ENCODE measurements at places on chromosomes 7 and 10.

DNA sequence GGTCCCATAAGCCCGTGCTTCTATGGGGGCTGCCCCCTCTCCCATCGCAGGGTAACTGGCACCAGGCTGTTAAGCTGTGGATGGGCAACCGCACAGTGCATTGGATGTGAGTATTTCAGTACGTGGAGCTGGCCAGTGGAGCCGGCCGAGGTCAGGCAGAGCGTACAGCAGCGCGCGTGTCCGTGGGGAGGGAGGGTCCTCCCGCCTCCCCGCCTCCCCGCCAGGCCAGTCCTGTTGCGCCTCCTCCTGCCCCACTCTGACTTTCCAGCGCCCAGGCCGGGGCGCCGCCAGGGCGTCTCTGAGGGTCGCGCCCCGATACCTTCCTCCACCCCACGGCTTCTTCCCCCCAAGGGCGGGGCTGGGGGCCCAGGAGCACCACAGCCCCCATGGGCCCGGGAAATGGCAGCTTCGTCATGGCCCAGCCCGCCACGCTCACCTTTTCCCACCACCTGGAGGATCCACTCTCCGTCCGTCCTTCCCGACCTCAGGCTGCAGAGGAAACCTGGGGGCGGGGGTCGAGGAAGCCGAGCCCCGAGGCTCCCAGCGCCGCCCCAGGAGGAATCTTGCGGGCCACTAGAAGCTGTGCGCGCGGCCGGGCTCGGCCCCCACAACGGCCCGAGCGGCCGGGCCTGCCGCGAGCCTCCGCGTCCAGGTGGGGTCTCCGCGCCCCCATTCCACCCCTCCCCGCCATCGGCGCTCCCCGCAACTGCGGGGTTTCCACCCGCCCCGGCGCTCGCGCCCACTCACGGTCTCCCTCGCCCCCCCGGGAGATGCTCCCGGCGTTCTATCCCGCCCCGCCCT lies 831 bp upstream of the PFKP start:
- DNase-seq, result no peak

DNA sequence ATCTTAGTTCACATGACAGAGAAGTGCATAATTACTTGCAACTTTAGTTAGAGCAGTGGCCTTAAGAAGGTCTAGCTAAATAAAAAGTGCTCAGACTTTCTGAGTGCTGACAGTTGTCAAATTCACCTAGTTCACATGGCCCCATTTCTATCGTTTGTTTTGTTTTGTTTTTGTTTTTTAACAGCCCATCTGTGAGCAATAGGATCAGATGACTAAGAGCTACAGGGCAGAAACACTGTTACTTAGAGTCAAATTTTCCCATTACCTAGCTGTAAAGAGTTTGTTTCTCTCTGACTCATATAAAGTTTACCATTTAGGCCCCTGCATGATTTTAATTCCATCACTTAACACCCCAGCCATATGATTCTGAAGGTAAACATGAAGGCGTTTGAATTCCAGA lies 18.8 kb downstream of the CAV1 start:
- DNase-seq, result peak; percentile 84

- no peak for DNase-seq
Observed at GRCh38 chr10:109866995-109867635, 56.2 kb downstream of the XPNPEP1 start.

GRCh38 chr10:68826764-68827591 lies at the start of gene STOX1:
TSS of gene STOX1 (plus strand) at chr10:68827531. CDS start at chr10:68827624, 93 bp downstream.
- DNase-seq, result peak; percentile 55

GRCh38 chr10:20207653-20208052 lies 391.4 kb downstream of the PLXDC2 start:
- no peak for DNase-seq

GRCh38 chr10:64113375-64113774 lies 592.2 kb downstream of the REEP3 start:
- no peak for DNase-seq

GRCh38 chr7:42915356-42915755 lies 3.5 kb upstream of the C7orf25 start:
- DNase-seq, result peak; percentile 22

DNA sequence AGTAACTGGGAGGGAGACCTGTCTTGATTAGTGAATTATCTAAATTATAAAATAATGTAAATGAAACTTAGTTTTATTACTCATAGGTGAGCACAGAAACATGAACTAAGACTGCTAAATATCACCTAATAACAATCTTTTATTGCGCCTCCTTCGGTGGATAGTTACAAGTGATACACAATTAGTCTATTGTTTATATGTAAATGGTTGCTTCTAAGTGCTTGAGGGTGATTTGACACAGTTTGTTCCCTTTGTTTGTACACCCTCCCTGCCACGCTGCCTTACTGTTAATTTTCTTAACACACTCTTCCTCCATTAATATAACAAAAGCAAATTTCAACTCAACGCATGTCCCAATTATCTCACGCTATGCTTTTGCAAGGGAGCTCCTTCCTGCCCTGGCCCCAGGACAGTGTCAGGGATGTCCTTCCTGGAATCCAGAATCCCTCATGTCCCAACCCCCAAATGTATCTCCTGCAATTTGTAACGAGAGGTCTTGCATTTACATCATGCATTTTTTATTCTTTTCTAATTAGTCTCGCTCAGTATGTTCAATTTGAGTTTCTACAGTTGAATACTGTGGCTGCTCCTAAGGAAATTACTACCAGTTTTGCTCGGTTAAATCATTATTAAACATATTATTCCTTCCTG lies 4.2 kb downstream of the NPSR1 start:
- no peak for DNase-seq

DNA sequence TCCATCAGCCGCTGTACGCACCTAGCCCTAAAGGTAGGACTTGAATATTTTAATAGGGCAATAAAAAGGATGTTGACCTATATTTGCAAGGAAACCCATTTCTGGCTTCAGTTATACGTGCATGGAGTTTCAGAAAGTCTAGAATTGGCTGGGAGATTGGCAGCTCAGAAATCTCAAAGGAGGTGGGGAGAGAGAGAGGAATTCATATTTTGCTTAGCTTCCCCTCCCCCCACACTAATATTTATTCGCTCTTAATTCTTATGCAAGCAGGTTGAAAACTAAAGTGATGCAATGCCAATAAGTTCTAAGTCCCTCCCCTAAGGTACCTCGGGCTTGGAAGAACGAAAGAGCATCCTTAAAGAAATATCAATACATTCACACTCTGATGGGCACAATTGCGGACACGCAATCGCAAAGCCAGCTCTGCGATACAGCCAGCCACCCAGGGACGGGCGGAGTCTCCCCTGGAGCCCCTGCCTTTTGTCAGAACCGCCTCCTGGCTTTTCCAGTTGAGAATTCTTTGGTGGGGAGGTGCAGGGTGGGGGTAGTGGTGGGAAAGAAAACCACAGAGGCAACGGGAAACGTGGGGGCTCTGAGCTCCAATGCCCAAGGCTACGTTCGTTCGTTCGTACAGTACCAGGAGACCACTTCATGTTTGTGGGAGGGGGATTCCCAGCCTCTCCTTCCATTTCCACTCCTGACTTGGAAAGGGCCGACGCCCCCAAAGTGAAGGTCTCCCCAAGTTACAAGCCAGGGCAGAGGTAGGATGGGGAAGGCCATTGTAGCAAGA lies 1.3 kb downstream of the SHH start:
- DNase-seq, result no peak

DNA sequence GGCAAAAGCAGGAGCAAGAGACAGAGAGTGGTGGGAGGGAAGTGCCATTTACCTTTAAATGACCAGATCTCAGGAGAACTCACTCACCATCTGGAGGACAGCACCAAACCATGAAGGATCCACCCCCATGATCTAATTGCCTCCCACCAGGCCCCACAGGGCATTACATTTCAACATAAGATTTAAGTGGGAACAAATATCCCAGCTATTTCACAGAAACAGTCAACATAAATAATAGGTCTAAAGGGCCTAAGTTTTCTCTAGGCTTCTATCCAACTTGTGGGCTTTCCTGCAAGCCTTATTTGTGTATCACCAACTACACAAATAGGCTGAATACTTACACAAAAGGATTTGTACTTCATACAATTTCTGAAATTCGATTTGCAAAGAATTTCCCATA lies 196.8 kb upstream of the POT1 start:
- peak; percentile 8 for DNase-seq

- DNase-seq, result no peak
Observed at GRCh38 chr10:93600446-93601145, 439 bp downstream of the RBP4 start.

GRCh38 chr7:77838929-77839491 lies 40.4 kb downstream of the PHTF2 start:
- no peak for DNase-seq

DNA sequence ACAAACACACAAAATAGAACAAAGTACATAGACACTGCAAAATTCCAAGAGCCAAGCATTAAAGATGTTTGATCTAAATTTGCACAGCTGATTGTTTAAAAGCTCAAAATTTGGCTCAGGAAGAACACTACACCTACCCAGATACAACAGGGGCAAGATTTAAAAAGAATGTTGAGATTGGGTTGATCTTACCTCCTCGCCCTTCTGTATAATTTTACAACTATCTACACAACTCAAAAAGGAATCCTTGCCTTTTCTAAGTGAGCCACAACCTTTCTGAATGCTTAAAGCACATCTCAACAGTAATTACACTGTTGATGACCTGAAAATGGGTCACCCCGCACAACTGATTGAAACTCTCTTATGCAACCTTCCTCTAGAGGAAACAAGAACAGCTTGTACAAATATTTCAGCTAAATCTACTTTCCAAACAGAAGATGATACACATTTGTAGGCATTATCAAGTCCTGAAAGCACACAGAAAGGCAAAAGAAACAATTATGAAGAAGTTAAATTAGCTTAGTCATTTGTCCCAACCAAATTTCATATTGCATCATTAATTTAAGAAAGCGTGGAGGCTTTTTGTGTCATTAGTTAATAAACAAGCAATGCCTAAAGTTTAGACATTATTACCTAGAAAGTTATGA lies 75.5 kb downstream of the UBE2H start:
- peak; percentile 38 for DNase-seq

GRCh38 chr10:93068411-93069244 lies 5.1 kb upstream of the CYP26A1 start:
- no peak for DNase-seq

DNA sequence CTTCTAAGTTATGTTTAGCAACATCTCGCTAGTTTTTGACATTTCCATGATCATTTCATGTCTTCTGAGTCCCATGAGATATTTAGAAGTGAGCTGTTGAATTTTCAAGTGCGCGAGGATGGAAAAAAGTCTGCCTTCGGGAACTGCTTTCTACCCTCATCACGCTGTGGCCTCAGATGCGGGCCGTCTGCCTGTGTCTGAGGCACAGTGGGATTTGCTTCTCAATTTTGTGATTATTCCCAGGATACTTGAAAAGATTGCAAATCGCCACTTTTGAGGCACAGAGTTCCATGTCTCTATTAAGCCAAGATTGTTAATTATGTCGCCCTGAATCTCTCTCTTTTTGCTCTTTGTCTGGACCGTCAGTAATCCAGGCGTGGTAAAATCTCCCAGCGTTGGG lies 30.8 kb upstream of the NKX6-2 start:
- no peak for DNase-seq

DNA sequence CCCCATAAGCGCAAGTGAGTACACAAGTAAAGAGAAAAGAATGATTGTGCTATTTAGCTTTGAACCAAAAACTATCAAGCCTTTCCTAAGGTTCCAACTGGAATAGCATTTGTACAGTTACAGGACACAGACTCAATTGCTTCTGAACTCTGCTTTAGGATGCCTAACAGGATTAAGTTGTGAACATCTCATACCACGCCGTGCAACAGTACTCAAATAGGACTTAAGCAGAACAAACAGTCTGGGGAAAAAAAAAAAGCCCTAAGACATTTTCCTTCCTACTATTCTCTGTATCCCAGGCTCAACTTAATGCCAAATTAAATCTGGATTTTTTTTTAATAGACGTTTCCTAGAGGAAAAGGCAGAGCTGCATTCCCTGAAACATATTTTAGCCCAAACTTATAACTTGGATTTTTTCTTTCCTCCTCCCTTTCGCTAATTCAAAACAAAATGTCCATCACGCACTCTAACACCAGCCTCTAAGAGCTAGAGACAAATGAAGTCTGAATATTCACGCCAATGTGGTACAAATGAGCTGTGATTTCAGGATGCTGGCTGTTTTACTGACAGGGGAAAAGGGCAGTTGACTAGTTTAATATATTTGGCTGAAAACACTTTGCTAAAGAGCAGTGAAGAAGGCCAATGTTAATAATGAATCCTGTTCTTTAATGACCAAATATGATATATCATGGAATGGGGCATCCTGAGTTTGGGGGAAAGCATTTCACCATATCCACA lies 68.6 kb downstream of the CALD1 start:
- no peak for DNase-seq

DNA sequence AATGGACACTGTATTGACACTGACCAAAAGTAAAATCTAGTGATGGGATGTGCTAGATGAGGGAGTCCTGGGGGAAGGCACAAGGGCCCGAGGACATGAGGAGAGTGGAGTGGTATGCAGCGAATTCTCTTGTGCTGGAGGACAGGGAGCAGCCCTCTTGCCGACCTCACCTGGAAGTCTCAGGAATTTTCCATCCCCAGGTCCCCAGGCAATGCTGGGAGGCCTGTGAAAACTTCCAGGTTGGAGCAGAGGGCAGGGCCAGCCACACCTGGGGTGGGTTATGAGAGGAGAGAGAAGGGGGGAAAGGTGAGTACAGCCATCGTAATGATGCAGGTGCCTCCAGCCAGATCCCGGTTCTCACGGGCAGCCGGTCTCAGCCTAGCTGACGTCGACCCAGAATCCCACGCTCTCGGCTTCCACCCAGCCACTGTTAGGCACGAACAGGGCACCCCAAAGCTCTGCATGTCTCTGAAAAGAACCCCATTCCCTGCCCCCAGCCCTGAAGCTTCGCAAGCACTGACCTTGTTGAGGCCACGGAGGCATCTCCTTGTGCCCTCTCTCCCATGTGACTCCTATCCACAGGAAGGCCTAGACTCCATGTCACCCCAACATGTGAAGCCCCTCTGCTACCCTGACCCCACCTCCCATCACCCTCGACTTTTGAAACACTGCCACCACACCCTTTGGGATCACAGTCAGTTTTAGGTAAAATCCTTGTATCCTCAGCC lies 239.7 kb upstream of the MYO3A start:
- no peak for DNase-seq

DNA sequence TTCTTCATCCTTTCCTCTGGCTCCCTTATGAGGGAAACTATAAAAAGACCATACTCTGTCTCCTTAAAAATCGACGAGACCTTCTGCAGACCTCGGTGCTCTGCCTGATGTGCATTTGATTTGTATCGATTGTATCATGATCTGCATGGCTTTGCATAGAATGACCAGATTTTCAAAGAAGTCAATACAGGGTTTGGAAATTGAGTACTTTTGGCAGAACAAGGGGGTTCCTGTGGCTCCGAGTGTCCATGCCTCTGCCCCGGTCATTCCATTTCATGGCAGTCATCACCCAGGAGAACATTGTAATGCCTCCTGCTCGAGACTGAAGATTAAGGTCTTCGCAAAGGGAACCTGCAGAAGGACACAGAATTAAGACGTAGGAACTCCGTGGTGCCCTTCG lies 685 bp downstream of the CASP2 start:
- peak; percentile 43 for DNase-seq

DNA sequence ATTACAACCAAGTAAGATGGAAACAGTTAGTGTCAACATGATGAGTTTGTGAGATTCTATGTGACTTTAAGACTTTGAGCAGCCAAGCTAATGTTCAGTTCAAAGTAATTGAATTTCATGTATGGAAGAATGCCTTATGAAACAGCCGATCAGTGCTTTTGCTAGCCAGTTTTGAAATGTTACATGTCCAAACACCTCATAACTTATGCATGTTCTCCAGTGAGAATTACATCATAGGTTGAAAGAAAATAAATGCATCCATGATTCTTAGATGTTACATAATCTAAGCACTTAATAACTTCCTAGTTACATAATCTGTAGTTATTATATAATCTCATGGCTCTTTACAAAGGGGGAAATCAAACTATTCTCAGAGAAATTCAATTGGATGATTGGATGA lies 211.3 kb downstream of the BICC1 start:
- DNase-seq, result no peak

GRCh38 chr7:92244808-92245486 lies 767 bp downstream of the KRIT1 start:
- no peak for DNase-seq

All from HCEC 1CT (cell line).